ENCODE measurements at places on chromosomes 6 and 20.

DNA sequence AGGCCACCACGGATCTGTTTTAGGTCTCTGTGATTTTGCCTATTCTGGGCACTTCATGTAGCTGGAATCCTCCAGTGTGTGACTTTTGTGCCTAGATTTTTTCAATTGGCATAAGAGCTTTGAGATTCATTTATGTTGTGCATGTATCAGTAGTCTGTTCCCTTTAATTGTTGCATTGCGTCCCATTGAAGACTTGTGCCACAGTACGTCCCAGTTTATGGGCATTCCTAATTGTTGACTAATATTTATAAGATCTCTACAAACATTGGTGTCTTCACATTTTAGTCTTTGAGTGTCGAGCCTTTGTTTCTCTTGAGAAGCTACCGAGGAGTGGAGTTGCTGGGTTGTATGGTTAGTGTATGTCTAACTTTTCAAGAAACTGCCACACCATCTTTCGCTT, 704 bp upstream of the FAM210B start:
- DNase-seq, result no peak

DNA sequence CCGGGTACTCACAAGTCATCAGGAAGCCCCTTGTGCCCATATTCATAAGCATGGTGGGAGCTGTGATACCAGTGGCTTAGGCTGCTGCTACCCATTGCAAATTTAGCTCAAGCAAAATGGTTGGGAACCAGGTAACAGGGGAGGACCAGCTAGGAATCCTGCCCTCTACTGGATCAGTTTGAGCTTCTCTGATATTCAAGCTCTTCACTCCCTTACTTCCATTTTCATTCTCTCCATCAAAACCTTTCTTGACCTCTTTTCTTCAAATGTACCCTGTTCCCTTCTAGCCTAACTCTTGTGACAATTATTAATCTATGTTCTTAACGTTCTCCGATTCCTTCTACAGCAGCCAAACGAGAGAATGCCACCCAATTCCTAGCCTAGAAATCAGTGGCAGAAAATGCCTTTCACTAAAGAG, 9.7 kb downstream of the NOL7 start:
- DNase-seq, result no peak

DNA sequence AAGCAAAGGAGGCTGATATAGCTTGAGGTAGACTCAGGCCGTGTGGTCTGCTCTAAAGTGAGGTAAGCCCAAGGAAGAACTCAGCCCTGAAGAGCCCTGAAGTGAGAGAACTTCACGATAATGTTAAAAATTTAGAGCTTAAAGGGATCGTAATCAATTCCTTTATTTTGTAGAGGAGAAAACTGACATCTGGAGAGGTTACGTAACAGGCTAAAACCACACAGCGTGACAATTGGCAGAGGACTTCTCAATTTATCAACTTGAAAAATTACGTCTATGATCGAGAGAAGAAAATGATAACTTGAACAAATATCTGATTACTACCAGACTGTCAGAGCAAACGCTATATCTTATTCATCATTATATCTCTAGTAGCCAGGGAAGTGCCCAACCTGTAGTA, 121.8 kb upstream of the FOXO3 start:
- no peak for DNase-seq

GRCh38 chr6:74343804-74344203, 647.8 kb downstream of the CD109 start:
- DNase-seq, result no peak

- DNase-seq, result no peak
These were observed 267.9 kb downstream of the COL12A1 start for GRCh38 chr6:74937936-74938335.

DNA sequence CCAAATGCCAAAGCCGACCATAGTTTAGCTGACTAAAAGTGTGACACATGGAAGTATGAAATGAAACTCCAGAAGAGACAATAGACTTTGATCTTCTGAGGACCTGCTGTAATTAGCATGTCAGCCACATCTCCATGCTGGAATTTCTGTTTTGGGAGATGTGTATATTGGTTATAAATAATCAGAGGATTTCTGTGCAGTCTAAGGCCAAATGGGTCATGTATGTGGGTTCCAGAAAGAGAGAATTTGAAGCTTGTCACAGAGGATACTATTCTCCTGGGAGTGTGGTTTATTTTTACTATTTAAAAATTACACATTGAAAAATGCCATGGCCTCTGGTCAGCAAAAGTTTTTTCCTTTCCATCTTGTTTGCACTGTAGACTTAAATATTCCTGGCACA, 405.5 kb upstream of the PLCB4 start:
- DNase-seq, result no peak

DNA sequence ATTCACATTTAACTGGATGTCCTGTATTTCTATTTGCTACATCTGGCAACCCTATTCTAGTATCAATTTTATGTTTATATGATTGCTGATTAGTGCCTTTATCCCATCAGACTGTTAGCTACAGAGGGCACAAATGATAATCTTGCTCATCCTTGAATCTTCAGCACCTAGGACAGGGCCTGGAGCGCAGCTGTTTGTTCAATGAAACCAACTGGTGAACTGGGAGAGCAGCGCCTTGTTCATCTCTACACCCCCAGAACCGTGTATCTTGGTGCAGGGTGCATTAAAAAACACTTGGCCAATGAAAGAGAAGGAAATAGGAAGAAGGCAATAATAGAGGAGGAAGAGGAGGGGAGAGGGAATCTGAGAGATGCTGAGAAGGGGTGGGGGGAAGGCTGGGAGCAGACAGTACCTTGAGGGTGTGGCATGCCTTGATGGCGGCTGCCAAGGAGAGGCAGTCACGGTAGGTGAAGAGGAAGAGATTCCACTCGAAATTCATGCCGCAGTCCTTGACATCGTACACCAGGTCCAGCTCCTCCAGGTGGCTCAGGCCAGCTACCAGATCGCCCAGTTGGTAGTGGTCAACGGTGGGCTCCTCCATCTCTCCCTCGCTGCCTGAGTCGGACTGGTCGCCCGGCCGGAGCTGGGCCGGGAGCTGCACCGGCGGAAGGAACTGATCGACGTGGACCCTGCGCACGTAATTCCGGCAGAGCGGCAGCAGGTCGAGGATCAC, 15.5 kb downstream of the TMEM151B start:
- DNase-seq, result no peak

- DNase-seq, result no peak
These were observed 8.9 kb downstream of the DSP start for GRCh38 chr6:7550433-7550801.

DNA sequence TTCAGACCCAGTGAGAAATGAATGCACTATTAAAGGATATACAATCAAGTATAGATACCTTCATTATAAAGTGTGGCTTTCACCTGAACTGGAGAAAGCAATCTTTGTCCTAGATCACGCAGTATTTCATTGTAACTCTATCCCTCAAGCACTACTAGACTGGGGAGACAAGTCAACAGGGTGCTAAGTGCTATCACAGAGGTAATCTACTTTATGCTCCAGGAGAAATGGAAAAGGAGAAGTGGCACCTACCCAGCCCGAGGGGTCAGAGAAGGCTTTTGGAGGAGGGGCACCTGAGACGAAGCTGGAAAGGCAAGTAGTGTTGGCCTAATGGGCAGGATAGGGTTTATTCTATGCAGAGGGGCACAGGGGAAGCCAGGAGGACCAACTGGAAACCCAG, 17.1 kb downstream of the ZHX3 start:
- DNase-seq, result no peak

GRCh38 chr6:56104591-56104990, 142.8 kb downstream of the COL21A1 start:
- DNase-seq, result no peak

- DNase-seq, result no peak
These were observed 38.4 kb upstream of the OCSTAMP start for GRCh38 chr20:46588532-46589511.

- DNase-seq, result no peak
These were observed 8.8 kb upstream of the RREB1 start for GRCh38 chr6:7098993-7099392.
